ENCODE measurements at places on chromosomes 12 and 14.

GRCh38 chr12:14774906-14775635, 28.2 kb downstream of the WBP11 start:
- no peak for DNase-seq

GRCh38 chr12:50251619-50252252, 31.6 kb downstream of the LIMA1 start:
- DNase-seq: no peak

DNA sequence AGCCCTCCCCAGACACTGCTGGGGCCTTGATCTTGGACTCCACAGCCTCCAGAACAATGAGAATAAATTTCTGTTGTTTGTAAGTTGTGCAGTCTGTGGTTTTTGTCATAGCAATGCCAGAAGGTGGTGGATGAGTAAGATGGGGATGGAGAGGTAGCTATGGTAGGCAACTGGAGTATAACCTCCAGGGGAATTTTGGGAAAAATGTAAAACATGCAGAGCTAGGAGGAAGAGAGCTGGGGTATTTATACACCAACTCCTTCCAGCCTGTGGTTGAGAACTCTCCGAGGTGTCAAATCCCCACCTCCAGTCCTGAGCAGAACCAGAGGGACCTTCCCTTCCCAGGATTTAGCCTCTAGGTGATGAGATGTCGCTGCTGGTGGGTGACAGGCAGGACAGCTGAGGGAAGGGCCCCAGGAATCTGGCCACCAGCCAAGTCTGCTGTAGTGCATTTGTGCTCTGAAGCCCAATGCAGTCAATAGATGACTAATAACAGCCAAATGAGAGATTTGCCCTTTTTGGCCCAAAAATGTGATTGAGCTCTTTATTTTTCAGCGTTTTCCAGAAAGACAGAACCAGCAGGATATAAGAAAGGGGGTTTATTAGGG, 19.1 kb upstream of the CEP170B start:
- DNase-seq: no peak

DNA sequence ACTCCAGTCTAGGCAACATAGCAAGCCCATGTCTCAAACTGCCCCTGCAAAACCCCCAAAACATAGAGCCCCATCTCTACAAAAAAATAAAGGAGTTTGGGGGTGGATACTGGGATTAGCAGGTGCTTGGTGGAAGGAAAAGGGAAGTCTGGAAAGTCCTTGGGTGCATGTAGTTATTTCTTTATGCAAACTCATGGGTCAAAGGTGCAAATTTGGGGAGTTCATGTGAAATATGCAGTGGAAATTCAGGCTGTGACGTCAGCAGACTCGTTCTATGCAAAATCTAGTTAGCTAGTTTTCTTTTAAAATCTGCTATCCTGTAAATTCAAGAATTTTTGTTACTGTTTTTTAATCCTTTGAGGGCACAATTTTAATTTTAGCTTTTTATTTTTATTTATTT, 51.3 kb downstream of the GNS start:
- DNase-seq: no peak

DNA sequence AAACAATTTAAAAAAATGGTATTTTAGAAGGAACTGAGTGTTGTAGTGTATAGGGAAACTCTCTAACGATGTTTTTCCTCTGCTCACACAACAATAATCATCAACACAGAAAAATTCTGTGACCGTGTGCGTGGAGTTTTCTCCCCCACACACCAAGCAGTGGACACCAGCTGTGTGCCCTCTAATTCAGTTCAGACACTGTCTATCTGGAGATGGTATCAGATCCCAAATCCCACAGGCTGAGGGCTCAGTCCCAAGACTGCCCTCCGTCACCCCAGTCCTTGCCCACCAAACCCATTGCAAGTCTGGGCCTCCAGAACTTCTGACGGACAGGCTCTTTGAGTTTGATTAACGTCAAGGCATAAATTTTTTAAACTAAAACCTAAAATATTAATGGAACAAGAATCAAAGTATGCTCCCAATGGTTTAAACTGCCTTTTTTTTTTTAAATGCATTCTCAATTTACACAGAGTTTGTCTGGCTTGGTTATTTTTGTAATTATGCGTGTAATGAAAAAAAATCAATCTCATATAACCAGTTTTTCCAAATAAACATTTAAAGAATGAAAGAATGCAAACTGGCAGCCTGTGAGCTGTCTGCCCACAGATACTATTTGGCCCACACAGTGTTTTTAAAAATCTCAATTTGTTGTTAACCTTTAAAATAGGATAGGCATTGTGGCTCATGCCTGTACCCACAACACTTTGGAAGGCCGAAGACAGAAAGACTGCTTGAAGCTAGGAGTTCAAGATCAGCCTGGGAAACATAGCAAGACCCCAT, 19.2 kb downstream of the BLTP3B start:
- no peak for DNase-seq

DNA sequence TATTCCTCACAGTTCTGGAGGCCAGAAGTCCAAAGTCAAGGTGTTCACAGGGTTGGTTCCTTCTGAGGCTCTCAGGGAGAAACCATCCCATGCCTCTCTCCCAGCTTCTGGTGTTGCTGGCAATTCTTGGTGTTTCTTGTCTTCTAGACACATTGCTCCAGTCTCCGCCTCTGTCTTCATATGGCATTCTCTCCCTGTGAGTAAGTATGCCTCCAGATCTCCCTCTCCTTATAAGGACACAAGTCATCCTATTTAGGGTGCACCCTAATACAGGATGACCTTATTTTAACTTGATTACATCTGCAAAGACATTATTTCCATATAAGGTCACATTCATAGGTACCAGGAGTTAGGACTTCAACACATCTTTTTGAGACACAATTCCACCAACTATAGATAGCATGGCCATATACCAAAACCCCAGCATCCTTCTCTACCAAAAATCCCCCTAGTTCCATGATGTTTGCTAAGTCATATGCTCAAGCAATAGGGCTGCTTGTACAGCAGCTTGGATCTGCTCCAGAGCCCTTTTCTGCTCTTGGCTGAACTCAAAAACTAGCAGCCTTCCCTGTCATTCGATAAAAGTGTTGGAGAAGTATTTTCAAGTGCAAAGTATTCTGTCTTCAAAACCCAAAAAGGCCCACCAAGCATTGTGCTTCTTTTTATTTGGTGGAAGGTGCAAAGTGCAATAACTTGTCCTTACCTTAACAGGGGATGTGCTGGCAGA, 79.2 kb upstream of the CMKLR1 start:
- DNase-seq: no peak

- no peak for DNase-seq
Measured at GRCh38 chr12:132366341-132366861, 37.0 kb upstream of the GALNT9 start.

DNA sequence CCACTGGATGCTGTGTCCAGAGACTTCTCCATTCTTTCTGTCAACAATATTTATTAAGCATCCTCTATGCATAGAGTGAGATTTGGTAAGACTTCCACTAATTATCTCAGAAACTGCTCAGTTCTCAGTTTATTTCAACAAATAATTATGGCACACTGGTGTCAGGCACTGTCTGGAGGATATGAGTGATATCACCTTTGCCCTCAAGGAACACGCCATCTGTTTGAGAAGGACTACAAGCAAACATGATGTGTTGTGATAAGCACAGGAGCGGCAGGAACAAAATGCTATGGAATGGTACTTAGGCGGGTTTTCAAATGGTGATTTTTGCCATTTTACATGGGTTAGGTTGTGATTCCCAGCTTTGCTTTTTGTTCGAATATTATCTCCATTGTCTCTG, 229.2 kb downstream of the DPF3 start:
- DNase-seq: no peak

- no peak for DNase-seq
Measured at GRCh38 chr12:47303207-47303606, 223.4 kb upstream of the AMIGO2 start.

DNA sequence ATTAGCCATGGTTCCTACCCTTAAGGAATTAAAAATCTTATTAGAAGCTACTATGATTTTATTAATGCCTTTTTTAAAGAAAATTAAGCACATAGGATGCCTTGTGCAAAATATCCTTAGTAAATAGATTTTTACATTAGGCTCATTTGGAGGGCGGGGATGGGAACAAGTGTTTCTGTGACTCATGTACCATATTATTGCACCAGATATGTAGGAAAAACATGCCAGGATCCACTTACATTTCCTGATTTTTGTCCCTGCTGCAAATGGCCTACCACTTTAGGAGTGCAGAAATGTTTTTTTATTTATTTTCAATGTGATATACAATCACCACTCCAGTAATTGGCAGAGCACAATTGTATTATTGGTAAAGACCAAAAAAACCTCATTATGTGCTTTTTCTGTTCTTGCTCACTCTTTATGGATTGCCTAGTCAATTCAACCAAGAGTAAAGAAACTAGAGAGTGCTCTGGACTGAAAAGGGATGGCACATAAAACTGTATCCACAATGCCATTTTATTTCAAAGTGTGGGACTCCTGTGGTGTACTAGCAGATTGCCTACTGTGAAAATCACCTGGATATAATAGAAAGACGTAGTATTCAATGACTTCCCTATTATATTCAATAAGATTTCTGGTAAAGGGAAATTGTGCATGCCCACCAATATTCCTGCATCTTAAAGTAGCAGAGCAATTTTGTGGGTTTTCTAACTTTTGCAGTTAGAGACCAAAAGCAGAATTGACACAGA, 86.9 kb downstream of the ANO6 start:
- no peak for DNase-seq

GRCh38 chr14:90034835-90035525, 26.8 kb upstream of the KCNK13 start:
- no peak for DNase-seq

GRCh38 chr14:59695198-59695597, 118.6 kb upstream of the CCDC175 start:
- no peak for DNase-seq
